ENCODE measurements at places on chromosomes 4 and X.

DNA sequence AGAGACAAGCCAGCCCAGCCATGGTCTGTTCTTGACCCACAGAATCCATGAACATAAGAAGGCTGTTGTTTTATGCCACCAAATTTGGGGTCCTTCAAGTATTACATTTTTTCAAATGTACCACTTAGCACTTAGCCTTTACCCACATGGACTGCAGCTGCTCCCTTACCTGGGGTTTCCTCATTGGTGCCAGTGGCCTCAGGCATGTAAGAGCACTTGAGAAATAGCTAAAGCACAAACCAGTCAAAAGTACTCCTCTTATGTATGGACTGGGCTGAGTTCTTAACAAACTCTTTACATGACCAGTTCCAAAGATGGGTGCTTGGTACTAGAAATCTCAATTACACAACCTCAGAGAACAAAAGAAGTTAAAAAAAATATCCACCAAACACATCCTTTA lies 77.6 kb upstream of the MAP3K15 start:
- no peak for DNase-seq

DNA sequence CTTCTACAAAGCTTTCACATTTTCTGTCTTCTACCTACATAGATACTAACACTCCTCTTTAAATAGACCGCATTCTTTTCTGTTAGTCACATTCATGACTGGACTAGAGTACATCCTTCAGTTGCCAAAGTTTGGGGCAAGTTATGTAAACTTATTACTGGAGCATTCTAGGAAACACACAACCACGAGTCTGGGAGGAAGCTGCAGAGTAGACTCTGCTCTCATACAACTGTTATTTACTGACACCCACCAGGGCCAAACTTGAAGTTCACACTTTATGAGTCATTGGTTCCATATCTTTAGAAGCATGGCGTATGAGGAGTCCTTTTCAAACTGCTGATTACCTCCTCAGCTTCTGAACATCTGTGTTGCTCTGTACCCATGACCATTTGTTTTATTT lies 87.0 kb downstream of the RNF150 start:
- no peak for DNase-seq

- DNase-seq, result no peak
Measured at GRCh38 chrX:31110657-31111056, 38.8 kb upstream of the FTHL17 start.

- no peak for DNase-seq
Measured at GRCh38 chr4:181018472-181018871, 1224.7 kb upstream of the TENM3 start.

- DNase-seq, result no peak
Measured at GRCh38 chr4:13633671-13634070, 6.1 kb upstream of the BOD1L1 start.

GRCh38 chr4:80136270-80136669 lies 61.0 kb upstream of the PRDM8 start:
- DNase-seq, result no peak

GRCh38 chrX:138856881-138857604 lies 145.5 kb upstream of the FGF13 start:
- no peak for DNase-seq

DNA sequence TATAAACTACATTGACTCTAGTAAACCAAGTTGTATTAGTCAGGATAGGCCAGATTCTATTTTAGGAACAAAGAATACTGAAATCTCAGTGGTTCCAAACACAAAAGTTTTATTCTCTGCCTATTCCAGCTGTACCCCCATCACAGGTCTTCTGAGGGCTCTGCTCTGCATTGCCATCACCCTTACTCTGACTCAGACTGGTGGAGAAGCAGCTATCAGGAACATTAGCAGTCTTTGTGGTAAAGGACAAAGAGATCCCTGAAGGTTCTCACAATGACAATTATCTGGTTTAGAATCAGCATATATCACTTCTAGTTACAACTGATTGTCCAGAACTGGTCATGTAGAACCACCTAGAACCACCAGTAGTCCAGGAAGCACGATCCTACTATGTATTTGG lies 251.1 kb downstream of the GLUD2 start:
- DNase-seq, result no peak

GRCh38 chrX:41127477-41128192 lies 42.4 kb downstream of the USP9X start:
- DNase-seq, result no peak

GRCh38 chr4:60663769-60664168 lies 536.4 kb upstream of the ADGRL3 start:
- no peak for DNase-seq

GRCh38 chrX:37314531-37314930 lies 34.6 kb upstream of the PRRG1 start:
- DNase-seq, result no peak

DNA sequence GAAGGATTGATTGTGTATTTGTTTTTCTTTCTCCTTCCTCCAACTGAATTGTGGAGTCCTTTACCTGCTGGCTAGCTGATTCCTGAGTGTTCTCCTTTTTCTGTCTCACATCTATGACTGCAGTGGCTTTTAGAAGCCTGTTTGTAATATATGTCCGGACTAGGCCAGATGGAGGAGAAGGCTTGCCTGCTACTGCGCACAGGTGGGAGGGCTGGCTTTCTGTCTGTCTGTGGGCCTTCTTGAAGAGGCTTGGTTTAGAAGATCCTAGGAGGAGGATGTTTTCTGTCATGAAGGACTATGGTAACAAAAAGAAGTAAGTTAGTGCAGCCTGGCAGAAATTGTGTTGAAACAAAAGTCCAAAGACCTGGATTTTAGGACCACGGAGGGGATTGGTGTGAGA lies 8.5 kb downstream of the PPP1R3F start:
- no peak for DNase-seq

DNA sequence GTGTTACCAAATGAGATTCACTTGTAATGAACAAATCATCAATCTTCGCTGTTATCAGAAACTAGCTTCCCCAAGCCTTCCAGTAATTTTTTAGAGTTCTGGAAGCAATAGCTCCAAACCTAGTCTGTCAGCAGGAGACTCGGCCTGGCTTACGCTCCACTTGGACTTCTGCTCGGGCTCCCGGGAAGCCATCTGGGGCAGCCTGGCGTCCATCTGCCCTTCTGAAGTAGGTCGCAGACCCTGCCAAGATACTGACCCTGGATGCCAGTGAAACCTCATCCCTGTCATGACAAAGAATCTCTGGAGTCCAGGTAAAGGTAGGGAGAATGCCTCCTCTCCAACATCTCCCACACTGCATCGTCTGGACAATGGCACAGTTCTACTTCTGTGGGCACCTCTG lies 493.8 kb upstream of the ZFP42 start:
- no peak for DNase-seq

DNA sequence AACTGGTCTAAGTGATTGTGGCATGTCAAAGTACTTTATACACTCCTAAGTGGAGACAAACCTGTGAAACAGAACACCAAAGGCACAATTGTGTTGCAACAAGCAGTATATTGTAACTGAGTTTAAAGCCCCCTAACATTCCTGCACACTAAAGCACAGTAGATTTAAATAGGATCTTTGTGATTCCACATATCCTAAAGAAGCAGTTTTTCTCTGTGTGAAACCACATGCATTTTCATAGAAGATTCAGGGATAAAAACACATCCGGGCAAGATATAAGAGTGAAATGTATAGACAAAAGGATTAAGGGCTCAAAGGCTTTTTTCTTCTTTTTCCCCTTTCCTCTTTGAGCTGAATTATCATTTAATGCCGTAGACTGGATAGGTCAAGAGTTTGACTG lies 82.2 kb downstream of the ANK2 start:
- DNase-seq, result no peak

DNA sequence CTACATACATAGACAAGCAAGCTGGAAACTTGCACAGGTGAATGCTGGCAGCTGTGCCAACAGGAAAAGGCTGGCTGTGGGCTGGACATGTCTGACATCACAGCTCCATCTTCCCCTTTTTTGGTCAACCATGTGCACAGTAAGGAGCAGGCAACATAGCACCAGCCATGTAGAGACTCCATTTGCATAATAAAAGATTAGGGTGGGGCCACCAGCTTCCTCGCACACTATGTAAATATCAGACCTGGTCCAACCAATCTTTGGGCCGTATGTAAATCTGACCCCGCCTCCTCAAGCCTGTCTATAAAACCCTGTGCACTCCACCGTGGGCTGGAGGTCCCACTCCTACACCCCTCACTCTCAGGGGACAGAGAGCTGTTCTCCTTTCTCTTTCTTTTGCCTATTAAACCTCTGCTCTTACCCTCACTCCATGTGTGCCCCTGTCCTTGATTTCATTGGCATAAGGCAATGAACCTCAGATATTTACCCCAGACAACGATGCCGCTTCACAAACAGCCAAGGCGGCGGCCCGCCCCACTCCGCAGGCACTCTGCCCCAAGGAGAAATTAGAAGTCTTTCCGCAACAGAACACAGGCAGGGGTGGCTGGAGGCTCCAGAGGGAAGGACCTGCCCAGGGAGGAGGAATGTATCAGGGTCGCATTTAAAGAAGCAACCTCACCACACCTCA lies 862.2 kb downstream of the TRIML1 start:
- no peak for DNase-seq

- DNase-seq, result no peak
Measured at GRCh38 chr4:43456383-43456782, 563.9 kb downstream of the GRXCR1 start.

DNA sequence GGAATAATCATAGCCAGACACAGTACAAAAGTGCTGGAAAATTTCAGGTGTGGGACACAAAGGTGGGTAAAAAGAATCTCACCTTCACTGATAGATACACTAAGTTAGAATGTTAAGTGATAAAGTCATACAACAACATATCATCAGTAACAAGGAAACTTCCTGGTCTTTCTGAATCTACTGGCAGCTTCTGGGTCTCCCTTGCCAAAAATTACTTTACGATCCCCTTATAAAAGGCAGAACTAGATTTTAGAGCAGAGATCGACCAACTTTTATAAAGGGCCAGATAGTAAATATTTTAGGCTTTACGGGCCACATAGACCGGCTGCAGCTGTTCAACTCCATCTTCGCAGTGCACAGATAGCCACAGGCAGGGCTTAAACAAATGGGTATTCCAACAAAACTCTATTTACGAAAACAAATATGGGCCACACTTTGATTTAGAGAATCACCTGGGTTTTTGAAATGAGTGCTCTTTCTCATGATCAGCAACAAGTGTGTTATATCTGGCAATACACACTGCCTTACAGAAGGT lies 159.9 kb downstream of the AASDH start:
- DNase-seq, result no peak

GRCh38 chr4:45701621-45702020 lies 422.2 kb downstream of the GABRG1 start:
- DNase-seq, result no peak

GRCh38 chrX:130738638-130739195 lies 164.3 kb downstream of the ENOX2 start:
- DNase-seq, result no peak

DNA sequence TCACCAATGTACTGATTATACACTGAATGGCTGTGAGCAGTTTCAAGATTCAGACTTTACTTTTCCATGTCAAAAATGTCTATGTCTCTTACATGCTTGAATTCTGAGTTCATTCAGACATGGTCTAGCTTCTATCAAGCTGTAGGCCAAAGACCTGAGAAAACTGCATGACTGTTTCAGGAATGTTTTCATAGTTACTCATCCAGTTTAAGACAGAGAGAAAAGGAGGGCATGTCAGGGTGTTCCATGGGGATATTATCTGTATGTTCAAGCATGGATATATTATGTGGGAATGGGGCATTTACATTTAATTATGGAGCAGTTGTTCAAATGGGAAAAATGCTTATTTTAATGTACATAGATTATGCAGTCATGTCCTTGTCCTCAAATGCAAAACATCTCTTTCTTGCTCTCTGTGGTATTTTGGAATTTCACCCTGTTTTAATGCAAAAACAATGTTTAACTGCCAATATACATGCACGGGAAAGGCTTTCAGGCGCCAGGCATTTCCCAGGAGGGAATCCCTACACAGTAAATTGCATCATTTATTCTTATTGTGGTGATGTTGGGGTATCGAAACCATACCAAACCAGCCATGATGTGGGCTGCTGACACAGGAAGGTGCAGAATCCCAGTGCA lies 429.1 kb upstream of the INTU start:
- DNase-seq, result no peak

GRCh38 chr4:155696226-155696625 lies 29.6 kb downstream of the GUCY1A1 start:
- no peak for DNase-seq

DNA sequence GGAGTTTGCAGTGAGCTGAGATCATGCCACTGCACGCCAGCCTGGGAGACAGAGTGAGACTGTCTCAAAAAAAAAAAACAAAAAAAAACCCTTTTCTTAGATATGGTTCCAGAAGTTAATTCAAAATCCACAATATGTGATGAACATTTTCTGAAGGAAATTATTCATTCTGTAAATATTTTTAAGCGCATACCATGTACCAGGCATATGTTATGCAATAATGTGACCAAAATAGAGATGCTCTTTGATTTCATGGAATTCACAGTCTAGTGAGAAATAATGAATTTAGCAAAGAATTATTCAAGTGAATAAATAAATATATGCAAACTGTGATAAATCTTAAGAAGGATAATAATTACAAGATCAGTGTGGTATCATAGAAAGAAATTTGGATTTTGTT lies 174.7 kb downstream of the GC start:
- no peak for DNase-seq

GRCh38 chr4:90495936-90496335 lies 368.7 kb downstream of the CCSER1 start:
- DNase-seq, result no peak

GRCh38 chr4:176645246-176645960 lies 147.3 kb downstream of the VEGFC start:
- DNase-seq, result no peak

DNA sequence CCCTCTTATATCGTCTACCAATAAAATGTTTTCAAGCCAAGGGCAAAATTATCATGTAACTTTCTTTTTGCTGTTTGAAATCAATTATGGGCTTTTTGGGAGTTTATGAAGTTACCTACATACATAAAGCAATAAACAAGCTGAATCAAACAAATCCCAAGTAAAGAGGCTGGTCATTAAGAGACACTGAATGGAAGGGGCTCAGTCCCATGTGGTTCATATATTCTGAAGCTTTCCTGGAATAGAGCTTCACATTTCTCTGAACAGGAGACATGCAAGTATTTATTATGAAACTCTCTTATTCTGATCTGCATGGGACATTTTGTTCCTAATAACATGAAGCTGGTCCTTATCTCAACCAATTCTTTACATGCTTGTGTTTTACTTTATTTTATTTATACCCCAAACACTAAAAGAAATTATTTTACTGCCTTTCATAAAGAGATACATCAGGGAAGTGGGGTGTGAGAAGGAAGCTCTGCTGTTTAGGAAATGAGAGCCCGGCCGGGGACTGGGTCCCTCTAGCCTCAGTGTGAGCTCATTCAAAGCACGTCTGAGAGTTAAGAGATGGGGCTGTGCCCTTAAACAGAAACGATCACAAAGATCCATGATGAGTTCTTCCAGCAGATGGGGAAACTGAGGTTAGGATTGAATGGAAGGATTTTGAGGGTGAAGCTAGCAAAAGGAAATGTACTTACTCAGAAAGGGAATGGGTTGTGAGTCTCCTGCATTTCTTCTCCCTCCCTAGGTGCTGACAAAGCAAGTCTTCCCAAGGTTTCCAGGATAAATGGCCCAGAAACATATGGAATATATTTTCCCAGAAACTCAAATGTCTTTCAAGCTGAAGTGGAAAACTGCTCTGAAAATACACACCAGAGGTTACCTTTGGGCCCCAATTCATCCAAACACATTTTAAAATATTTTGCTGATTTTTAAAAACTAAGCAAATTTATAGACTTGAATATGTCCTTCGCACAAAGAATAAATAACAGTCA lies 93.1 kb upstream of the LNX1 start:
- DNase-seq, result no peak

GRCh38 chr4:107740950-107741701 lies 21.1 kb upstream of the PAPSS1 start:
- DNase-seq, result no peak

GRCh38 chr4:16207409-16207808 lies 18.9 kb downstream of the TAPT1 start:
- no peak for DNase-seq

Data from KG1 (cell line).